Activated gamma-delta T cell treated with Interleukin-2 at 50 U/mL for 16 hours (primary cell): ENCODE measurements at places on chromosomes 1 and 21.
A peak's percentile ranks its signal among the peaks of the same experiment; 100 is the strongest.

- no peak for DNase-seq
Observed at GRCh38 chr1:5693568-5693967, 298.7 kb downstream of the NPHP4 start.

DNA sequence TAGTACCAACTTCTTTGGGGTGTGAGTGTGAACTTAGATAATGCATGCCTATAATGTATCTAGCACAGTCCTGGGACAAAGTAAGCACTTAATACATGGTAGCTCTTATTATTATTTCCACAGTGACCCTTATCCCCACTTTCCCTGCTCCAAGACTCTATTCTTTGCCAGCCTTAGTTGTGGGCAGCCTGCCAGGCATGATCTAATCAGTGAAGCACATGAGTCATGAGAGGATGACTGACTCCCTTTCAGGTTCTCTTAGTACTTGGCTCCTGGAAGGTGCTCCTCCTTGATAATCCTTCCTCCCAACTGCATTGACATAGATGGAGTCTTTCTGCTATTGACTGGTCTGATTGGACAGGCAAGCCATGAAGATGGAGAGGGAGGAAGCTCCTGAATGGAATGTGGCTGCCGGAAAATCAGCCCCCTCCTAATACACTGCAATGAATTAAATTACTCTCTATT is 17.4 kb upstream of the GNG12 start:
- no peak for DNase-seq

DNA sequence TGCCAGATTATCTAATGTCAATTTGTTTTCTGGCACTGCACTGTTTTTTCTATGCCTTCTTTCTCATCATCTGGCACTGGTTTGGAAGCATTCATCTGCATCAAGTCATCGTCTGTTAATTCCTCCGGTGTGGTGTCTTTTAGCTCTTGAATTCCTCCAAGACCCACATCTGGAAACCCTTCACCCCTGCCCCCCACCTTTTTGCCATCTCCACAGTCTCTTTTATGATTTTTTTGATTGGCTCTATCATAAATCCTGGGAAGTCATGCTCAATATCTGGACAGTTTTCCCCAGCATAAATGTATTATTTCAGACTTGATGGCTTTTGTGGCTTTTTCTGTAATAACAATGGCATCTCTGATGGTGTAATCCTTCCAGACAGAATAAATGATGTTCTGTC is 10.4 kb upstream of the KCNK1 start:
- DNase-seq = no peak

- no peak for DNase-seq
Observed at GRCh38 chr1:219058891-219059820, 114.5 kb upstream of the LYPLAL1 start.

- DNase-seq = no peak
Observed at GRCh38 chr21:14620152-14620551, 74.0 kb upstream of the SAMSN1 start.

GRCh38 chr1:39566441-39567137 is 10.0 kb downstream of the PABPC4 start:
- no peak for DNase-seq

DNA sequence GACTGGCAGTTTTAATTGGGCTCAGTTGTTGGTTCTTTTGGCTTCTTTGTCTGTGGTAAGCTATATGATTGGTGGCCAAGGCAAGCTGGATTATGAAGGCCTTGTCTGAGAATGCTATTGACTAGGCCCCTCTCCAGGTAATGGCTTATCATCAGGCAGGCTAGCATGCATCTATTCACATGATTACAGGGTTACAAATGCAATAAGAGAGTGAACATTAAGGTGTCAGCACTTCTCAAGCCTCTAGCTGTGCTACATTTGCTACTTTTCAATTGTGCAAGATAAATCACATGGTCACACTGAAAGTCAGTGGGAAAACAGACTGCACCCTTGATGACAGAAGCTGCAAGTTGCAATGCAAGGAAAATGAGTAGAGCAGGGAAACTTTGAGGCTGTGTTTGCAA is 550.9 kb upstream of the TMPRSS15 start:
- DNase-seq = no peak

- DNase-seq = no peak
Observed at GRCh38 chr1:229882621-229883020, 184.4 kb upstream of the GALNT2 start.

GRCh38 chr1:183443011-183443410 is 24.8 kb upstream of the NMNAT2 start:
- DNase-seq = no peak

GRCh38 chr1:31694964-31695313 is 8.9 kb downstream of the COL16A1 start:
- no peak for DNase-seq

DNA sequence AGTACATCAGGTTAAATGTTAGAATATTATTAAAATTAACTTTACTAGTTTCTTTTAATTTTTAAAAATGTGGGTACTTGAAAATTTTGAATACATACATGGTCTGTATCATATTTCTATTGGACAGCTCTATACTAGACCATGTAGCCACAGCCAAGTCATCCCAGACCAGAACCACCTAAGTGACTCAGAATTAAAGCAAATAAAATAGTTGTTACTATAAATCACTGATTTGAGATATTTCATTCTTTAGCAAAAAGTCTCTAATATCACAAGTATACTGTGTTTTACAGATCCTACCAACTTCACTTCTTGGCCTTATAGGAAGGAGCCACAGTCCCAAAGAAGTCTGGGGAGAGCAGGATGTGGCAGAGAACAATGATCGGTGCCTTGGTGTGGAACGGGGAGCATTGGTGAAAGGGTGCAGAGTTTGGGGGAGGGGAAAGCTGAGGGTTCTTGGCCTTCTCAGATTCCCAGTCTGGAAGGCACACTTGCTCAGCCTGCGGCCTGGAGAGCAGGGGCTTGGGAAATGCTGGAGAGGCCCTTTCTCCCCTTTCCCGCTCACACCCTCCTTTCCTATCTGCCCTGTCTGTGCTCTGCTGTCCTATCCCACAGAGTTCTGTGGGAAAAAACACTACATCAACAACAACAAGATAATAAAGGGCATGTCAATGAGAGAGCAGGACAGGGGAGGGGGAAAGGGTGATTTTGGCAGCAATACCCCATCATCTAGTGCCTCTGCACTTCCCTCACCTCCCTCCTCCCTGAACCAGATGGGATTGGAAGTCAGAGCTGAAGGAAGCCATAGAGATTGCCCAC is 122.1 kb downstream of the NGF start:
- no peak for DNase-seq

DNA sequence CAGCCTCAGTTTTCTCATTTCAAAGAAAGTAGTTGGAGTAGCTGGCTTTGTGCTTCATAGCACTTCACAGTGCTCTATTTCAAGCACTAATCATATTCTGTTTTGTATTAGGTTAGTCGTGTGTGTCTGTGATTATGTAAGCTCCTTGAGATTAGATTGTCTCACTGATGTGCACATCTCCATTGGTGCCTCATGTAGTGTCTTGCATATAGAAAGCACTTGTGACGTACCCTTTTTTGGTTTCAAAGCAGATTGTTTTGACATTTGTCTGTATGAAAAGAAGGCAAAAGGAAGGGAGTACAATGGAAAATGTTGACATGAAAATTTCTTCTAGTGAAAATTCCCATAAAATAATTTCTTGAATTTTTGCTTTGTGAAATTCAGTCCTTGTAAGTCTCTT is 13.9 kb downstream of the BTBD8 start:
- no peak for DNase-seq

- DNase-seq = no peak
Observed at GRCh38 chr1:107949467-107950253, 15.3 kb downstream of the VAV3 start.

- DNase-seq = no peak
Observed at GRCh38 chr1:21778405-21778727, 4.6 kb downstream of the USP48 start.

- DNase-seq = no peak
Observed at GRCh38 chr1:19197845-19198244, 12.2 kb downstream of the UBR4 start.

GRCh38 chr1:50724626-50725286 is 235.3 kb downstream of the FAF1 start:
- DNase-seq = no peak

GRCh38 chr1:192763756-192764155 is 45.1 kb upstream of the RGS2 start:
- DNase-seq = no peak

DNA sequence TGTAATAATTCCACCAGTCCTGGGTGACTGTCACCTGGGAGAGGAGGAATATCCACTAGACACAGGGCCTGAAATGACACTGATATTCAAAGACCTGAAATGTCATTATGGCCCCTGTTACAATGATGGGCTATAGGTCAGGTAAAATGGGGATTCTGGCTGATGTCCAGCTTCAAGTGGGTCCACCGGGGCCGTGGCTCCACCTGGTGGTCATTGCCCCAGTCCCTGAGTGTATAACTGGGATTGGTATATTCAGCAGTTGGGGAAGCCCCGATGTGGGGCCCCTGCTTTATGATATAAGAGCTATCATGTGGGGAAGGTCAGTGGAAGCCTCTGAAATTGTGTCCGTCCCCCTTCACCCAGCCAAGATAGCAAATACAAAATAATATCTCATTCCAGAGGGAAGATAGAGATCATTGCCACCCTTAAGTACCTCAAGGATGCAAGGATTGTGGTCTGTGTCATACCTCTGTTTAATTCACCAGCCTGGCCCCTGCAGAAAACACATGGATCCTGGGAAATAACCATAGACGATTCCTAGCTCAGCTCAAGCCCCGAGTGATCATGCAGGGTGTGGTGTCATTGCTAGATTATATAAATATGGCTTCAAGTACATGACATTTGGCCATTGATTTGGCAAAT is 19.4 kb downstream of the PLEKHO1 start:
- DNase-seq = peak; percentile 54

- DNase-seq = no peak
Observed at GRCh38 chr21:41403966-41404365, 22.1 kb upstream of the MX1 start.

GRCh38 chr1:75127916-75128717 is 6.1 kb upstream of the LHX8 start:
- no peak for DNase-seq
